CD4-positive, CD25-positive, alpha-beta regulatory T cell (primary cell): ENCODE measurements at places on chromosomes 11 and 22. TPM values are rescaled to one million over a fixed set of nuclear protein-coding genes. Genes with fewer than 3 reads are reported as not detected.

Gene THRSP
- not detected for polyA plus RNA-seq

DNA sequence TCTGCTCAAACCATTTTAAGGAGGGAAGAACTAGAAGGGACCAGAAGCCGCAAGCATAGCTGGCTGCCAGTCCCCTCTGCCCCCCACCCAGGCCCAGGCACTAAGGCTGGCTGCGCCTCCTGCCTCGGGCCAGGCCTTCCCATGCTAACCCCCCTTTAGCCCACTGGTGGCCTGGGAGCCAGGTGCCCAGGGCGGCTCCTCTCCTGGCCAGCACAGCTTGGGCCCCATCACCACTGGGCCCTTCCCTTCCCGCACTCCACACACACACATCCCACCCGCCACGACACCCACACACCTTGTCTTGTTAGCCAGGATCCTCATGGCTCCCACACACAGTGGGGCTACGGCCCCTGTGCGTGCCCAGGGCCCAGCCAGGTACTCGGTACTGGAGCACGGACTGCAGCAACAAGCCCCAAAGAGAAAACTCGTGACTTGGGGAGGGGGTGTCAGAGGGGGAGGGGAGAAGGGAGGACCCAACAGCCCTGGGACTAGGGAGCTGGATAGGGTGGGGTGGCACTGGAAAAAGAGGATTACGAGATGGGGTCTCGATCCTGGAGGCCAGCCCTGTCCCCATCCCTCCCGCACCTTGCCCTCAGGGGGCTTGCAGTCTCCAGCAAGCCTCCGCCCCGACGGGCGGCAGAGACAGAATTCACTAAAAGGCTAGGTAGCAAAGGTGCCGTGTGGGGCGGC is 16.0 kb downstream of the BCL9L start:
- DNase-seq = no peak

DNA sequence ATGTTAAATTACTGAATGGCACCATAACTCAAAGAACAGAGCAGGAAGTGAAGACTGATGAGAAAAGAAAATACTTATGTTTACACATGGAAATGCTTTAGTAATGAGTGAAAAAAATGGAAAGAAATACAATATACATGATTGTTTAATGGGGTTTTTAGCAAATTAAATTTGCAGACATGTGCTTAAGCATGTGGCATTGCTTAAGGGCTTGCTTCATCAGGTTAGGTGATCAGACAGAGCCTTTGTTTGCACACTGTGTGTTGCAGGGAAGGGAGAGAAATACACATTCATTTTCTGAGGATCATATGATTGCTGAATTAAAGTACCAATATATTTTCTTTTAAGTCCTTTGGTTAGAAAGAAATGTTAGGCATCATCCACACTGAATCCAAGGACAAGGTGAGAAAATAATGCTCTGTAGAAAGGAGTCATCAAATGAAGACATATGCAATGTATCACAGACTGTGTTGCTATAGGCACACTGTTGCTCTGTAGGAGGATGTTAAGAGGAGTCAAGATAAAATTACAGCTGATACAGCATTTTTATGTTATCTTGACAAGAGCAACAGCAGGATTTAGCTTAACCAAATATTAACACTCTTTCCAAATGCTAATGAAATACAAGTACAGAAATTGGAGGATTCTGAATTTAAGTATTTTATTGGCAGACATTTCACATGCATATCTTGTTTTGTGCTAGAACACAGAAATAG is 23.4 kb upstream of the ARHGAP20 start:
- no peak for DNase-seq

- DNase-seq = no peak
These were observed 619 bp downstream of the LRRC75B start for GRCh38 chr22:24592058-24592850.

Gene C11orf97
- polyA plus RNA-seq = not detected

Gene ARHGAP32
- polyA plus RNA-seq = 0.76 TPM

Gene PICALM
- polyA plus RNA-seq = 23.8 TPM

Gene MEI1
- 175 TPM for polyA plus RNA-seq

GRCh38 chr11:17014833-17015626 is 816 bp upstream of the PLEKHA7 start:
- DNase-seq = no peak

Gene BATF2
- not detected for polyA plus RNA-seq

GRCh38 chr11:34654483-34655334 is 33.8 kb downstream of the EHF start:
- no peak for DNase-seq
